ENCODE measurements at places on chromosomes 12 and 14. TPM values are rescaled to one million over a fixed set of nuclear protein-coding genes. Genes with fewer than 3 reads are reported as not detected.

GRCh38 chr12:71703206-71703605, 17.3 kb downstream of the TMEM19 start:
- H3K4me1 ChIP-seq = peaks cover 5% of the 10 kb centered on the region
- H3K27me3 ChIP-seq = no peaks in the 10 kb centered on the region
- peaks cover 10% of the 10 kb centered on the region for H3K36me3 ChIP-seq
- H3K4me3 ChIP-seq = no peak overlapping the region
- no peak for DNase-seq

GRCh38 chr14:76292561-76292960, 83.4 kb upstream of the ESRRB start:
- DNase-seq = no peak
- no peak overlapping the region for H3K4me3 ChIP-seq
- H3K36me3 ChIP-seq = no peaks in the 10 kb centered on the region
- no peak overlapping the region for H3K27ac ChIP-seq
- no peaks in the 10 kb centered on the region for H3K4me1 ChIP-seq
- peaks cover 9% of the 10 kb centered on the region for H3K27me3 ChIP-seq

GRCh38 chr14:72014486-72014885, 82.3 kb downstream of the RGS6 start:
- DNase-seq = no peak
- no peaks in the 10 kb centered on the region for H3K4me1 ChIP-seq
- no peaks in the 10 kb centered on the region for H3K36me3 ChIP-seq
- H3K27me3 ChIP-seq = peaks cover 2% of the 10 kb centered on the region

- DNase-seq = no peak
- H3K27ac ChIP-seq = no peak overlapping the region
- peaks cover 2% of the 10 kb centered on the region for H3K36me3 ChIP-seq
- no peaks in the 10 kb centered on the region for H3K27me3 ChIP-seq
Observed at GRCh38 chr12:124550123-124551089, 17.0 kb downstream of the NCOR2 start.

Gene CRACR2A
- total RNA-seq = 20.7 TPM

- DNase-seq = no peak
- peak overlapping the region; percentile 51 for H3K4me3 ChIP-seq
- peaks cover 86% of the 10 kb centered on the region for H3K4me1 ChIP-seq
- peaks cover 3% of the 10 kb centered on the region for H3K36me3 ChIP-seq
Observed at GRCh38 chr14:98227727-98228111, 1044.3 kb downstream of the BCL11B start.

All from activated naive CD4-positive, alpha-beta T cell treated with anti-CD3 and anti-CD28 coated beads for 36 hours (primary cell).